Stimulated activated CD4-positive, alpha-beta T cell treated with anti-CD3 and anti-CD28 coated beads, TNF-alpha, amount 100 ng/mL, for 4 hours (primary cell): ENCODE measurements at places on chromosomes 12 and 14.

DNA sequence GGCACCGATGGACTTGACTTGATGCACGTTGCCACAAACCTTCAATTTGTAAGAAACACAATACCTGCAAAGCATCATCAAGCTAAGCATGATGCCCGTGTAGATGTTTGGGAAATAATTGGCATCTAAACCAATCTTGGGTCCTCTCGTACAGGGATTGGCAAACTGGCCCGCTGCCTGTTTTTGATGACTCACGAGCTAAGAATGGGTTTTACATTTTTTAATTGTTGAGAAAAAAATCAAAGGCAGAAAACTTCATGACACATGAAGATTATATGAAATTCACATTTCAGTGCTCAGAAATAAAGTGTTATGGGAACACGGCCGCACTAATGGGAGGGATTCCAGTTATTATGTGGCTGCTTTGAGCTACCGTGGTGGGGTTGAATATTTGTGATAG is 10.9 kb downstream of the MTA1 start:
- DNase-seq: no peak

DNA sequence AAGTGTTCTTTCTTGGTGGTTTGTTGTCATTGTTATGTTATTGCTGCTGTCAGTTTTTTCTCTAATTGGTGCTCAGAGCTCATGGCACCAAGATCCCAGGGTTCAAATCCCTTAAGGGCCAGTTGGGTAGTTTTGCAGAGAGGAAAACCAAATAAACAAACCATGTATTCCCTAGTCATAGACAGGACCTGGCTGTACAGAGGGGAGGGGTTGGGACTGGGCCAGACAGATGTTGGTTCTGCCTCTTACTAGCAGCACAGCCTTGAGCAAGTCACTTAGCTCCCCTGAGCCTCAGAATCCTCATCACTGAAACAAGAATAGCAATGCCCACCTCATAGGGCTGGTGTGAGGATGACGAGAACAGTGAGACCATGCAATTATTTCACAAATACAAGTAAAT is 53.4 kb downstream of the LTBP2 start:
- DNase-seq: no peak

GRCh38 chr14:56821805-56822610 is 11.7 kb upstream of the OTX2 start:
- DNase-seq: no peak

- DNase-seq: no peak
These were observed 2.2 kb downstream of the ATP23 start for GRCh38 chr12:57943438-57944080.

DNA sequence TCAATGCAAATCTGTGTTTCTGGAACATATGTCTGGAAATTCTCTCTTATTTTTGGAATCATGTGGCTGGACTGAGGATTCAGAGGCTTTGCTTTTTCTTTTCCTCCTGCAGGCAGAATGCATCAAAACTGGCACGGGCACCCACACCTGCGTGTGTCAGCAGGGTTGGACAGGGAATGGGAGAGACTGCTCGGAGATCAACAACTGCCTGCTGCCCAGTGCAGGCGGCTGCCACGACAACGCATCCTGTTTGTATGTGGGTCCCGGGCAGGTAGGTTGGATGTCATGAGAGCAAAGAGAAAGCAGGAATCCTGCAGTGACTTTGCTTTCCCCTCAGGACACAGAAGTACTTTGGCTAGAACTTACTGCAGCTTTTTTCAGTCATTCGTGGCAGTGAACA is 90.3 kb downstream of the STAB2 start:
- DNase-seq: no peak

DNA sequence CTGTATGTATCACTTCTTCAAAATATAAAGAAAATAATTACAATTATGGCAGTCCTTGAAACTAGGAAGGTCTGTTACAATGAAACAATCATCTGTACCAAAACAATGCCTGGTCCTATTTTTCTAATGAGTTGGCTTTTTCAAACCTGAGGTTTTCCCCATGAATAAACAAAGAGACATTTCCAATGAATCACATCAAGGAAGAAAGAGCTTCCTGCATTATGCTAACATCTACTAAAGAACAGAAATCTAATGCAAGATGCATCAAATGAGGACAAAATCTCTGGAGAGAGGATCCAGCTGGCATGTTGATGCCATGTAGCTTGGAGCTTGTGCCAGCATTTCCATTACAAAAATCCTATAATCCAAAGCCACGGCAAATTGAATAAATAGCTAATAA is 29.3 kb downstream of the NIN start:
- DNase-seq: no peak

GRCh38 chr14:34965912-34966311 is 16.9 kb upstream of the SRP54 start:
- DNase-seq: no peak

DNA sequence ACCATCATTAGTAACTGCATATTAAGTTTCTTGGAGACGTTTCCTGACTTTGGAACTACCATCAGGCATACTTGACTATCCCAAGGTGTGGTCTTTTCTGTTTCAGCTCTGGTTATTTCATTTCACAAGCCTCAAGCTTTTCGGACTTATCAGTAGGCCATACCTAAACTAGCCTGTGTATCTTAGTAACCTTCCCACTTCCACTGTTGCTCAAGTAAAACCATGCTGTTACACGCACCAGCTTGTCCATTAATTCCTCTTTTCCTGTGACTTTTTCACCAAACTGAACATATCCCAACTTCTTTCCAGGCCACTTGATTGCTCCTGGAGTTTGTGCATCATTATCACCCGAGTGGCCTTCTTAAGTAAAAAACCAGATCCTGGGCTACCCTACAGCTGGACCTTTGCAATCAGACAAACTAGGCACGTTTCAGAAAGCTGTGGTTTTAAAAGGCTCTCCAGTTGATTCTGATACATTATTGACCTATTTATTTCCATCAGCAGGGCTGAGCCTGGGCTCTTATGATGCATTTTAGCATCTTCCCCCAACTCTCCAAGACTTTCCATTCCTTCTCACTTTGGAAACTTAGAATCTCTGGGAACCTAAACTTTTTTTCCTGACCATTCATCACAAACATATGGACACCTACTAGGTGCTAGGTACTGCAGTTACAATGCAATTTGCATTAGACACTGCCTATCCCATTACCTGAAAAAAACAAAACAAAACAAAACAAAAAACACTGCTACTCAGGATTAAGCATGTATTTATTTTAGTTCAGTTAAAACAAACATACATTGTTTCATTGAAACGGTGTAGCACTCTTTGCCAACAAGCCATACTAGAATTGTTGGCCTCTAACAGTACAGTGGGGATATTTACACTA is 14.9 kb downstream of the SLC38A2 start:
- DNase-seq: no peak

GRCh38 chr14:33114331-33114730 is 175.7 kb downstream of the NPAS3 start:
- DNase-seq: no peak

DNA sequence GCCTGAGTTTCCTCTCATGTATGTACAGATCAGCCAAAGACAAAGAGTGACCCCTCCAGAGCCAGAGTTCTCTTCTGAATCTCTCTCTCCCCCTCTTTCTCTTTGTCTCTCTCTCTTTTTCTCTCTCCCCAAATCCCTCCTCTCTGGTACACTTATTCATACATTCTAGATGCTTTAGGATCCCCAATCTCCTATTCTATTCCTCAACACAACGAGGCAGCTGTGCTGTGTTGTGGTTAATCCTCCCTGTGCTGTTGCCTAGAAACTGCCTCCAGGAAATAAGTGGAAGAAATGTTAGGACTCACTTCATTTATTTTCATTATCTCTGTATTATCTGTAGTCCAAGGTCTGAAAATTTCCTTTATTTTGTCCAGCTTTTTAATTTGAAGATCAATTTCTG is 350.5 kb upstream of the OR4E1 start:
- DNase-seq: no peak

- no peak for DNase-seq
These were observed 156.5 kb downstream of the BTG1 start for GRCh38 chr12:91989143-91989542.

DNA sequence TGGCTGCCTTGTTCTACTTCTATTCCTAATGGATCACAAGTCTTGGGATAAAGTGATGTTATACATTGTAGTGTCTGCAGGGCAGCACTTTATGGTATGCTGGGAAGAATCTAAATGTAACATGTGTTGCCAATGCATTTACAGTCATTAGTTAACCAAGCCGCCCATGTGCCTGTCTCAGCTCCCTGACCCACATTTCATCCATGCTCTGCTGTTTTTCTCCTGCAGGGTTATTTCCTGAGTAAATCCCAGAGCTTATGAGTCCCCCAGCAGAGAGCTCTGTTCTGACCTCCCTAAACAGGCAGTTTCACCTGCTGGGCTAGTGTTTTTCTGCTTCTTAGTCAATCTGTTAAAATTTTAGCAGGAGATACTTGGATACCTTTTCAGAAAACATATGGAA is 4.4 kb upstream of the TMTC2 start:
- no peak for DNase-seq

DNA sequence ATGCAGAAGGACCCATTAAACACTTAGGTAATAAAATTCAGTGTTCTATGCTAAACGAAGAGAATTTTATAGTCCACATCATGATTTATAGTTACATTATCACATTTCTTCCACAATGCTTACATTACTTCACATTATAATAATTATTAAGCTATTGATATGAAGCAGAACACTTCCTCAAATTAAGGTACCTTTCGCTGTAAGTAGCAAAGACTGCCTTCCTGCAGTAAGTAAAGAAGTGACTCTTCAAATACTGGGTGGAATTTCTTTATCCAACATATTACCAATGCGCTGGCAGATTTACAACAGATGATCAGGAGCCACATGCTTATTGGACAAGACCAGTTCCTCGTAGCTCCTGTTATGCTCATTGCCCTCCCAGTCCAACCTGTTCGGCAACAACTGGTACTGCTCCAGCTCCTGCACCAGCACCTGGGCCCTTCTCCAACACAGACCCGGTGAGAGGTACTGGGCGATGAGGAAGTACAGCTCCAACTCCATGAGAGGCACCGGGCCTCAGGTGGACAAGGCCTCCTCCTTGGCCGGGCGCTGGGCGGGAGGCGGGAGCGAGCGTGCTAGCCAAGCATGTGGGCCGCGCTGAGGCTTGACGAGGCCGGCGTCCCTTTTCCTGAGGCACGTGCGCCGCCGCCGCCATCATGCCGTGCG is 210.7 kb upstream of the ATP2B1 start:
- no peak for DNase-seq

DNA sequence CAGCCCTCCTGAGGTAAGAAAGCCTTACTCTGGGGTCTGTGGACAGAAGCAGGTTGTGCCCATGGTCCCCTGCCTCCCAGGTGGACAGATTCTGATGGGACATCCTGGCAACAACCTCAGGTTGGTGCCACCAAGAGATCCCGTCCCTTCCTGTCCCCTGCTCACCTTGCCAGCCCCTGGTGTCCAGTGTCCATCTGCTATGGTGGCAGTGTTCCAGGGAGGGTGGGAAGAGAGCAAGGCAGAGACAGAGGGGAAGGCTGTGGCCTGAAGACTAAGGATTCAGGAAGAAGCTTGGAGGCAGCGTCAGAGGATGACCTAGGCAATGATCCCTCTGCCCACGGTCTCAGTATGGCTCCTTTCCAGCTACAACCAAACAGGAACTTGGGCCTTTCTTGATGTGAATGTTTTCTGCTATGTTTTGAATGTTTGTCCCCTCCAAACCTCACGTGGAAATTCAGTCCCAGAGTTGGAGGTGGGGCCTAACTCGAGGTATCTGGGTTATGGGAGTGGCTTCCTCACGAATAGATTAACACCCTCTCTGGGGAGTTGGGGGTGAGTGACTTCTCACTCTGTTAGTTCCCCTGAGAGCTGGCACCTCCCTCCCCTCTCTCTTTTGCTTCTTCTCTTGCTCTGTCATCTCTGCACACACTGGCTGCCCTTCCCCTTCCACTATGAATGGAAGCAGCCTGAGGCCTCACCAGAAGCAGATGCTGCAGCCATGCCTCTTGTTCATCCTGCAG is 26.9 kb downstream of the IQSEC3 start:
- DNase-seq: no peak

GRCh38 chr14:55025948-55026347 is 951 bp downstream of the WDHD1 start:
- no peak for DNase-seq

DNA sequence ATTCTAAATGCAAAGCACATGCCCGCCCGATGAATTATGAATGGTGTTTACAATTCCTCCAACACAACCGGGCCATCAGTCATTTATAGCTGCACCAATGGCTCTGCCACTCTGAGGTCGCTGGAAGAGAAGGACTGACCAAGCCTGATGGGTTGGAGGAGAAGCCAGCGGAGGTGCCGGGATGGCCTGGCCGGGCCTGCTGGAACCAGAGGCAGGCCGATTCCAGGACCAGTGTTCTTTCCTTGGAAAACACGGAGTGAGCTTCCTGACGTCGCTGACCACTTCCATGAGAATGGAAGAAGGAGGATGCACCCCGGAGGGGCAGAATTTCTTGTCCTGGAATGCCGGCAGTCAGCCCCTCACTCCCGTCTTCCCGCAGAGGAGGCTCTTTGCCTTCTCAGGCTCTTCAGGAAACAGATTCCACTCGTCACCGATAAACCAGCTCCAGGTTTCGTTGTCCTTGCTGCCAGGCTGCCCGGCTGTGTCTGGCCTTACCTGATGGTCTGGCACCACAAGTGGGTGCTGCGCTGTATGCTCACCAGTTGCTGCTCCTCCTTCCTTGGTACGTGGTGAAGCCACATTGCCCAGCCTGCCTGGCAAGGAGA is 358.5 kb upstream of the SFSWAP start:
- no peak for DNase-seq

DNA sequence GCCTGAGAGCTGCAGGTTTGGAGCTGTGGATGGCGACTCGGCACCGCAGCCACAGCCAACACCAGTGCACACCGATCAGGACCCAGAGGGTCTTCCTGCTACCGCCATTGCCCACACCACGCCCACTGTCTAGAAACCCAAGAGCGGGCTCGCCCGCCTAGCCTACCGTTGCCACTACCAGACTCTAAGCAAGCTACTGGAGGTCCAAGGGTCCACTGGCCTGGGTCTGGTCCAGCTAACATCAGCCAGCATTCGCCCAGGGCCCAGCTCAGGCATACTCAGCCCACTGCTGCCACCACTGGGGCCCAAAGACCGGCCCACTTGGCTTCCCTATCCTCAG is 30.5 kb upstream of the MON2 start:
- DNase-seq: no peak

GRCh38 chr12:33649992-33650391 is 210.4 kb upstream of the SYT10 start:
- DNase-seq: no peak

DNA sequence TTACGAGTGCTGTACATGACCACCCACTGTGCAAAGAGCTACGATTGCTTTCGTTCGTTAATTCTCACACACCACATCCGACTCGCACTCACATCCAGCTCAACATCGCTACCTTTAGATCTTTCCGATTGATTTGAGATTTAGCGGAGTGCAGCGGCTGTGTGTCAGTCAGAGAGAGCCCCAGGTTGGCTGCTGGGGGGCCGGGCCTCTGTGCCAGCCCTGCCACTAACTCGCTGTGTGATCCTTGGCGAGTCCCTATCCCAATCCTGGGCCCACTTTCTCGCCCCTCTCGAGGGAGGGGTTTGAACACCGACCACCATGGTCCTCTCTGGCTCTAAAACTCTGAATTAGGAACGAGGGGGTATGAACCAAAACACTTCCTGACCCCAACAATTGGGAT is 8.6 kb downstream of the DLK1 start:
- DNase-seq: no peak
